ENCODE measurements at places on chromosomes 1 and 21. TPM values are rescaled to one million over a fixed set of nuclear protein-coding genes. Genes with fewer than 3 reads are reported as not detected.

DNA sequence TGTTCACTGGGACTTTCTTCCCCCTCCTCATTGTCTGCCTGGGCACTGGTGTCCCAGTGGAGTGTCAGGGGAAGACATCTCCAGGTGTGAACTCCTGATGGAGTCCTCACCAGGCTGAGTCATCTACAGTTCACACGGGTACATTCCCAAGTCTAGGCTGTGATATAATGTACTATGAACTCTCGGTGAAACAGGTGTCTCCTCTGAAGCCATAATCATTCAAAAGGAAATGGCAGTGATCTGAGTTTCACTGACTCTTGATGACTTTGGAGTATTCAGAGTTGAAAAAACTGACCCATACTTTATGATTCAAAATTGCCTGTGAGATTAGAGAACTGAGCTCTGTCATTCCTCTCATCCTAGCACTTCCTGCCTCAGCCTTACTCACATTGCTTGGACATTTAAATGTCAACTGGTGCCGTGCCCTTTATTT is 9.1 kb downstream of the LAMC2 start:
- no peaks in the 10 kb centered on the region for H3K36me3 ChIP-seq
- H3K27me3 ChIP-seq = no peaks in the 10 kb centered on the region
- peak; percentile 71 for DNase-seq
- no peak overlapping the region for H3K4me3 ChIP-seq
- peaks cover 28% of the 10 kb centered on the region for H3K4me1 ChIP-seq
- H3K27ac ChIP-seq = peak overlapping the region; percentile 44

GRCh38 chr1:118113261-118113660 is 71.8 kb downstream of the SPAG17 start:
- no peaks in the 10 kb centered on the region for H3K36me3 ChIP-seq
- H3K4me3 ChIP-seq = peak overlapping the region; percentile 6
- 0 out of 2 replicates have a peak, but pooled peaks cover 13% of the 10 kb centered on the region for H3K27me3 ChIP-seq
- peak; percentile 86 for DNase-seq

- H3K36me3 ChIP-seq = no peaks in the 10 kb centered on the region
- DNase-seq = peak; percentile 2
- no peak overlapping the region for H3K4me3 ChIP-seq
- H3K4me1 ChIP-seq = no peaks in the 10 kb centered on the region
Measured at GRCh38 chr1:90291431-90292216, 296.7 kb downstream of the ZNF326 start.

- DNase-seq = no peak
- H3K27me3 ChIP-seq = peaks cover 72% of the 10 kb centered on the region
- no peaks in the 10 kb centered on the region for H3K4me1 ChIP-seq
- H3K4me3 ChIP-seq = no peak overlapping the region
- H3K36me3 ChIP-seq = no peaks in the 10 kb centered on the region
Measured at GRCh38 chr1:156407344-156407743, 38.3 kb downstream of the RHBG start.

GRCh38 chr1:111161843-111162487 is 21.9 kb downstream of the CEPT1 start:
- no peak overlapping the region for H3K4me3 ChIP-seq
- no peak overlapping the region for H3K27ac ChIP-seq
- peaks cover 32% of the 10 kb centered on the region for H3K36me3 ChIP-seq
- H3K27me3 ChIP-seq = no peaks in the 10 kb centered on the region
- H3K4me1 ChIP-seq = no peaks in the 10 kb centered on the region

GRCh38 chr1:223029985-223030769 is 112.9 kb downstream of the TLR5 start:
- no peak for DNase-seq
- H3K4me1 ChIP-seq = peaks cover 7% of the 10 kb centered on the region
- H3K4me3 ChIP-seq = no peak overlapping the region
- no peak overlapping the region for H3K27ac ChIP-seq
- no peaks in the 10 kb centered on the region for H3K36me3 ChIP-seq

- H3K4me3 ChIP-seq = no peak overlapping the region
- peaks cover 5% of the 10 kb centered on the region for H3K4me1 ChIP-seq
- no peak for DNase-seq
- H3K27me3 ChIP-seq = no peaks in the 10 kb centered on the region
- no peaks in the 10 kb centered on the region for H3K36me3 ChIP-seq
Measured at GRCh38 chr1:168676861-168677260, 52.1 kb downstream of the DPT start.

DNA sequence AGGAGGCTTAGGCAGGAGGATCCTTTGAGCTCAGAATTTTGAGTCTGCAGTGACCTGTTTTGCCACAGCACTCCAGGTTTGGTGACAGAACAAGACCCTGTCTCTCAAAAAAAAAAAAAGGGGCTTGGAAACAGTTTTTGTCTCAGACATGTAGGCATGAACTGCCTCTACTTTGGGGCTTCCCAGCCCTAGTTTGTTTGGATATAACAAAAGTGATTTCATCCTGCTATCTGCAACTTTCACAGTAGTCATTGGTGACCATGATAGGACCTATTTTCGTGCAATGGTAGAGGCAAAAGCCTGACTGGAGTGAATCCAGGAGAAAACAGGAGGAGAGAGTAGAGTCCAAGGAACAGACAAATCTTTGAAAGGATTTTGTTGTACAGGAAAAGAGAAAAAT is 20.3 kb upstream of the EVI5 start:
- H3K36me3 ChIP-seq = no peaks in the 10 kb centered on the region
- peaks cover 20% of the 10 kb centered on the region for H3K4me1 ChIP-seq
- H3K4me3 ChIP-seq = peak overlapping the region; percentile 26
- peak overlapping the region; percentile 41 for H3K27ac ChIP-seq

DNA sequence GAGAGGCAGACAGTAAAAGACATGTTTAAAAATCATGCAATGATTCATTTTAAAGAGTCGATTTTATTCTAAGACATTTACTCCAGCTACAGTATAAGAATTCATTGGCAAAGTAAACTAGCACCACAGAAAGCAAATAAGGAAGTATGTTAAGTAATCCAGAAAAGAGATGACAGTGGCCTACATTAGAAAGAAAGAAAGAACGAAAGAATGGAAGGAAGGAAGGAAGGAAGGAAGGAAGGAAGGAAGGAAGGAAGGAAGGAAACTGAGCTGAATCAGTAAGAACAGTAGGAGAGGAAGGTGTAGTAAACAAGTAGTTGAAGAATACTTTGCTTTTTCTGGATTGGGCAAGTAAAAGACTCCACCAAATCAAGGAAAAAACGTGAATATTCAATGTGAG is 62.2 kb downstream of the ZZZ3 start:
- no peaks in the 10 kb centered on the region for H3K4me1 ChIP-seq
- H3K4me3 ChIP-seq = no peak overlapping the region
- no peak overlapping the region for H3K27ac ChIP-seq
- no peaks in the 10 kb centered on the region for H3K27me3 ChIP-seq
- DNase-seq = no peak

DNA sequence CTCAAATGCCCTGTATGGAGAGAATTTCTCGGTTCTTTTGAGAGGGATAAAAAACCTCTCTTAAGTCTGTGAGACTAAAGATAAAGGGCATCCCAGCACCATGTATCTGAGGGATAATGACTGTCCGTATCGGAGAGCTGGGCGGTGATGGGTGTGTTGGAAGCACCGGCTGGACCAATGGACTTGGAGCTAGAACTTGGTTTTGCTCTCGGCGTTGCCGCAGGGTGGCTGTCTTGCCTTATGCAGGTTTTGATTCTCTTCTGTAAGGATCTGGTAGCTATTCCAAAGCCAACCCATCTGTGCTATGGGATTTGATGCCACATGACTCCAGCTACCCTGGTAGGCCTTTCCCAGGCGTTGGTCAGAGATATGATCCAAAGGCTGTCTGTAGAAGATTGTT is 348.8 kb downstream of the KIF26B start:
- no peaks in the 10 kb centered on the region for H3K27me3 ChIP-seq
- no peaks in the 10 kb centered on the region for H3K36me3 ChIP-seq
- H3K4me1 ChIP-seq = peaks cover 13% of the 10 kb centered on the region
- no peak overlapping the region for H3K4me3 ChIP-seq
- DNase-seq = no peak

HIVEP3 gene
- polyA plus RNA-seq = 6.6 TPM

MIXL1 gene
- not detected for polyA plus RNA-seq

SLAMF1 gene
- polyA plus RNA-seq = not detected

SH2D2A gene
- 0.43 TPM for polyA plus RNA-seq

IL20 gene
- polyA plus RNA-seq = not detected

ZBTB18 gene
- polyA plus RNA-seq = 0.47 TPM

CD53 gene
- 0.33 TPM for polyA plus RNA-seq

ELAPOR1 gene
- 1.2 TPM for polyA plus RNA-seq

LCE1E gene
- not detected for polyA plus RNA-seq

SLAMF9 gene
- 0.48 TPM for polyA plus RNA-seq

Data from GM23248 (cell line).